A549 treated with CpdA at 1 μM for 4 hours (cell line): ENCODE measurements at places on chromosomes 7 and 10. TPM values are rescaled to one million over a fixed set of nuclear protein-coding genes. Genes with fewer than 3 reads are reported as not detected.

Gene NSUN6
- total RNA-seq = 4.6 to 6.4 TPM (median 5.2 TPM) in 5 replicates

Gene FAM241B
- total RNA-seq = 18.3 to 21.2 TPM (median 19.5 TPM) in 5 replicates

Gene ZNF33A
- 7.1 to 9.6 TPM (median 9.1 TPM) in 5 replicates for total RNA-seq

Gene C10orf105
- total RNA-seq = 0.06 TPM in 1 of 5 replicates, not detected in the others

Gene ADRB1
- 0.41 to 0.94 TPM (median 0.74 TPM) in 5 replicates for total RNA-seq

Gene GPC2
- total RNA-seq = 0.24 to 1.4 TPM (median 0.67 TPM) in 5 replicates

Gene POU6F2
- not detected in 5 replicates for total RNA-seq

Gene MOGAT3
- 0.08 TPM in 1 of 5 replicates, not detected in the others for total RNA-seq

Gene ATE1
- 17.0 to 26.7 TPM (median 22.1 TPM) in 5 replicates for total RNA-seq

Gene MMP21
- 0.13 TPM in 1 of 5 replicates, not detected in the others for total RNA-seq

Gene CXCL12
- 0.11 to 0.23 TPM (median 0.16 TPM) in 5 replicates for total RNA-seq

Gene KCNIP2
- total RNA-seq = 0.43 to 1.3 TPM (median 0.76 TPM) in 5 replicates

Gene PLEKHA8
- total RNA-seq = 6.3 to 6.6 TPM (median 6.4 TPM) in 5 replicates

Gene PIK3AP1
- total RNA-seq = 0.36 to 0.92 TPM (median 0.66 TPM) in 5 replicates

Gene GALNT17
- not detected in 5 replicates for total RNA-seq

Gene C10orf67
- 0.05 to 0.22 TPM (median 0.10 TPM) in 3 of 5 replicates, not detected in the others for total RNA-seq

Gene NEUROG3
- not detected in 5 replicates for total RNA-seq

Gene CDNF
- total RNA-seq = 0.81 to 2.4 TPM (median 0.99 TPM) in 5 replicates

Gene CNPY1
- total RNA-seq = not detected in 5 replicates

Gene GPR26
- not detected in 5 replicates for total RNA-seq

Gene INMT
- not detected in 5 replicates for total RNA-seq

Gene PVRIG
- not detected in 5 replicates for total RNA-seq

Gene HOXA3
- total RNA-seq = 5.3 to 13.3 TPM (median 10.6 TPM) in 5 replicates

Gene ZNF365
- 0.83 to 0.97 TPM (median 0.90 TPM) in 5 replicates for total RNA-seq

Gene FBXL13
- 0.12 to 0.61 TPM (median 0.27 TPM) in 5 replicates for total RNA-seq

Gene LRRD1
- not detected in 5 replicates for total RNA-seq

Gene AFAP1L2
- 20.9 to 28.2 TPM (median 27.3 TPM) in 5 replicates for total RNA-seq

Gene OR13A1
- total RNA-seq = not detected in 5 replicates

Gene MCM10
- total RNA-seq = 21.6 to 30.8 TPM (median 23.2 TPM) in 5 replicates

Gene TRAPPC14
- 11.9 to 15.5 TPM (median 13.2 TPM) in 5 replicates for total RNA-seq

Gene FBXO24
- total RNA-seq = 0.14 to 0.60 TPM (median 0.35 TPM) in 5 replicates

Gene SPDYE11
- not detected in 5 replicates for total RNA-seq

Gene ATP5MK
- total RNA-seq = 436 to 540 TPM (median 498 TPM) in 5 replicates

Gene RET
- total RNA-seq = 0.40 to 0.74 TPM (median 0.50 TPM) in 5 replicates

Gene PTCD1
- 6.7 to 7.3 TPM (median 6.8 TPM) in 5 replicates for total RNA-seq

Gene CHST3
- 34.9 to 42.8 TPM (median 36.6 TPM) in 5 replicates for total RNA-seq

Gene MAGI2
- 0.29 to 0.41 TPM (median 0.38 TPM) in 5 replicates for total RNA-seq

Gene LIPJ
- not detected in 5 replicates for total RNA-seq

Gene ZNF804B
- total RNA-seq = not detected in 5 replicates

Gene AUTS2
- total RNA-seq = 2.9 to 4.8 TPM (median 4.2 TPM) in 5 replicates

Gene TMEM229A
- total RNA-seq = not detected in 5 replicates

Gene FGFBP3
- total RNA-seq = 1.6 to 2.7 TPM (median 2.4 TPM) in 5 replicates

Gene FOXI2
- total RNA-seq = not detected in 5 replicates

Gene ARL3
- 14.4 to 14.9 TPM (median 14.8 TPM) in 5 replicates for total RNA-seq

Gene PHKG1
- 0.39 to 1.2 TPM (median 0.41 TPM) in 5 replicates for total RNA-seq

Gene CALHM3
- 0.21 to 0.63 TPM (median 0.36 TPM) in 5 replicates for total RNA-seq

Gene SCART1
- 0.15 to 0.40 TPM (median 0.26 TPM) in 5 replicates for total RNA-seq

Gene CPN1
- 0.17 to 0.51 TPM (median 0.24 TPM) in 5 replicates for total RNA-seq

Gene HOXA7
- 4.8 to 6.3 TPM (median 5.5 TPM) in 5 replicates for total RNA-seq

Gene MEOX2
- total RNA-seq = not detected in 5 replicates

Gene NANOS1
- 2.0 to 2.6 TPM (median 2.3 TPM) in 5 replicates for total RNA-seq

Gene MASTL
- 17.7 to 26.8 TPM (median 19.8 TPM) in 5 replicates for total RNA-seq

Gene RBP4
- 5.3 to 10.7 TPM (median 7.6 TPM) in 5 replicates for total RNA-seq
